ENCODE measurements at places on chromosomes 5 and 9.

DNA sequence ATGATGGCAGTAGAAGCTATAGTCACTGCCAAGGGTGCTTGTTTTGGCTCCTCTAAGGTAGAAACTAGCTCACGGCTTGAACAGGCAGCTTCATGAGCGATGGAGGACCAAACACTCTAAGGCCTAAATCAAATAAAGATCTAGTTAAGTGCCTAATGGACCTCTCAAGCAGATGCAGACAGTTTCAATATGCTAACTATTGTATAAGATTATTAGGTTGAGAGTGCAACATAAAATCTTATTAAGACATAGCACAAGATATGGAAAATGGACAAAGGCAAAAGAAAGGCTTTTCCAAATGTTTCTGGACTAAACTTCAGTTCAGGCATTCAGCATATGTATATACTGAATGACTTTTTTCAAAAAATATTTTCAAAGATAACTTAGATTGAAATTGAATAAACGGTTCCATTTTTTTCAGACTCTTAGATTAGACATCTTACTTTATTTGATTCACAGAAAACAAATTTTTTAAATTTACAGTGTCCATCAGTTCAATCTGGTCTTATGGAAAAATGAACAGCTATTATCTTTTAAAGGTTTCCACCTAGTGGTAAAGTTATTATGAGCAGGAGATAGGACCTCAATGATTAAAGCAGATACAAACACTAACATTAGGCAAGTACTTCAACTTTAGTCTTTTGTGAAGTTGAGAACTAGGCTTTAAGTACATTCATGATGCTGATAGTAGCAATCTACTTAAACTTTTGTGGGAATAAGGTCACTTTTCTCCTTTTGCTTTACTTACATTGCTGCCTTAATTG is 1167.7 kb downstream of the MAT2B start:
- no peak for DNase-seq

- no peak for DNase-seq
These were observed 13.6 kb upstream of the AKNA start for GRCh38 chr9:114401344-114401743.

- DNase-seq = no peak
These were observed 20.6 kb downstream of the JMY start for GRCh38 chr5:79256563-79256962.

GRCh38 chr5:83281658-83282057 is 189.9 kb upstream of the VCAN start:
- peak; percentile 33 for DNase-seq

GRCh38 chr5:136682986-136683385 is 317.6 kb upstream of the TRPC7 start:
- DNase-seq = no peak

DNA sequence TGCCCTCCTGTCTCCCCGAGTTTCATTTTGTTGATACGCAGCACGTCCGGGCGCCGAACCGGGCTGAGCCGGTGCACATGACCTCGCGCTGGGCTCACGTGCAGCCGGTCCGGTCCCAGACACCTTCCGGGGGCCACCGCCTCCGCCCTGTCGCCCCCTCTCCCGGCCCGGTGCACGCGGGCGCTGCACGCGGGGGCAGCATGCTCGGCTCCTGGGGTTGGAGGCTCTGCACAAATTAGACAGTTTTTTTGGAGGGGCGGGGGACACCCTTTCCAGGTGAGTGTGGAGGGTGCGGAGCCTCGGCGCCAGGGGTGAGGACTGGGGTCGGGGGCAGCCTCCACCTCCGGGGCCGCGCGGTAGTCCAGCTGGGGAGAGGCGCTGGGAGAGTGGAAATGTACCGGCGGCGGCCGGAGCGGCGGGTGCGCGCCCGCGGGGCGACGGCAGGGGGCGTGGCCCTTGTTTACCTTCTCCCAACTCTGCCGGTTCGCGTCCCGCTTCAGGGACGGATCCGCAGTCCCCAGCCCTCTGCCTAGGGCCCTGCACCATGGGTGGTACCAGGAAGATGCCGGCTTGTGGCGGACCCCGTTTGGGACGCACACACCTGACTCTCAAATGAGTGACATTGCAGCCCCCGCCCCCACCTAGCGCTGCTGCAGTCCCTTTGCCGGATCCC is 1.1 kb downstream of the JADE2 start:
- peak; percentile 70 for DNase-seq

GRCh38 chr9:120892748-120893610 is 16.0 kb upstream of the PHF19 start:
- DNase-seq = peak; percentile 23

GRCh38 chr9:114364134-114365041 is 23.4 kb downstream of the AKNA start:
- peak; percentile 19 for DNase-seq

GRCh38 chr5:142727735-142728047 is 41.8 kb upstream of the FGF1 start:
- no peak for DNase-seq

DNA sequence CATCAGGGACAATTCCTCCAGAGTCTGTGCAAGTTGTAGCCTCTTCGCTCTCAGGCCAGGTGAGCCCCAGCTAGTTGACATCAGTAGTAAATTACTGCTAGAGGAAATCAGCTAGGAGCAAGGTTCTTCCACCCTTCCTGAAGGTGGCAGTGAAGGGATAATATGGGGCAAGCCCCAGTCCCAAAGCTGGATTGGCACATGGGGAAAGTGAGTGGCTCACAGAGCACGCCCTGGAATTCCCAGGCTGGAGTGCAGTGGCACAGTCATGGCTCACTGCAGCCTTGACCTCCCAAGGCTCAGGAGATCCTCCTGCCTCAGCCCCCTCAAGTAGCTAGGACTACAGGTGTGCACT is 82.1 kb downstream of the CYFIP2 start:
- DNase-seq = no peak

DNA sequence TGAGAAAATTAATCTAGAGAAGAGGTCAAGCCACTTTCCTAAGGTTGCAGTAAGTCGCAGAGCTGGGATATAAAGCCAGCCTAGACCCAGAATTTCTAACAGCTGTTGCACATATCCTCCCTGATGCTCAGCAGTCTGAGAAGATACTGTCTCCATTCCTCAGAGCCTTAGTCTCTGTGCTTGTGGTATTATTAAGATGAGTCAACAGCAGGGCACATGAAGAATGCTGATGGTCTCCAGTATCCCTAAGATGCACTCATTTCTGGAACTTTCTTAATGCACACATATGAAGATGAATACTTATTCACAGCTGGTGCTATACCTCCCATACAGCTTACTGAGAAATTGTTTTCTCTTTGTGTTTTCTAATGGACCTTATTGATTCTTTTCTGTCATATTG is 32.5 kb downstream of the SGCD start:
- no peak for DNase-seq

GRCh38 chr5:137741718-137742117 is 5.8 kb upstream of the KLHL3 start:
- DNase-seq = no peak

DNA sequence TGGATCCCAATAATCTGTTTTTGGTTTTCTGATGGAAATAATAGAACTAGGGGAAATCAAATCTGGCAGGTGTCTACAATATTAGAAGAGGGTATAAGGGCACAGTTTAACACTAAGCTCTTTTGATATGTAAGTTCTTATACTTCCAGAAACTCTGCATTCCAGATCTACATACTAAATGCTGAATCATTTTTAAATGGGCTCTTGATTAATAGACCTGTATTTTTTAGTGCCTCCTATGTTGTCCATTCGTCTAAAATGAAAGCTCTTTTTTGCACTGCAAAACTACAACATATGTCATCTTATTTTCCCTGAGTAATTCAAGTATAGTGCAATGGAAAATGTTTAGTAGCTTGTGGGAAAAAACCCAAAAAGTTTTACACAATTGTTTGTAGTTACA is 44.2 kb downstream of the NR6A1 start:
- DNase-seq = no peak

DNA sequence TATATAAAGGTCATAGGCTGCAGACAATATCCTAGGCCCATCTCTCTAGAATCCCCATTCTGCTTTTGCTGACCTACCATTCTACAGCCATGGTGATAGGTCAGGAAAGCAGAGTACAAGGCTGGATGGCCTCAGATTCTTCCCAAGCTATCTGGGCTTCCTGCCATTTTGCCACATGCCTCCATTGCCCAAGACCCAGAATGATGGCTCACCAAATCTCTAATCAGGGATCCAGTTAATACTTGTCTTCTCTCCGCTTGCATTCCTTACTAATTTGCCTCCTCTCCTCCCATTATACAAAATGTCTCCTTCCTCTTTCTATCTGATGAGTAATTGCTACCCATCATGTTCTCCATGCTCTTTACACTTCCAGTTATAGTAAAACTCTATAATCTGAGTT is 22.7 kb upstream of the NDUFS4 start:
- no peak for DNase-seq

DNA sequence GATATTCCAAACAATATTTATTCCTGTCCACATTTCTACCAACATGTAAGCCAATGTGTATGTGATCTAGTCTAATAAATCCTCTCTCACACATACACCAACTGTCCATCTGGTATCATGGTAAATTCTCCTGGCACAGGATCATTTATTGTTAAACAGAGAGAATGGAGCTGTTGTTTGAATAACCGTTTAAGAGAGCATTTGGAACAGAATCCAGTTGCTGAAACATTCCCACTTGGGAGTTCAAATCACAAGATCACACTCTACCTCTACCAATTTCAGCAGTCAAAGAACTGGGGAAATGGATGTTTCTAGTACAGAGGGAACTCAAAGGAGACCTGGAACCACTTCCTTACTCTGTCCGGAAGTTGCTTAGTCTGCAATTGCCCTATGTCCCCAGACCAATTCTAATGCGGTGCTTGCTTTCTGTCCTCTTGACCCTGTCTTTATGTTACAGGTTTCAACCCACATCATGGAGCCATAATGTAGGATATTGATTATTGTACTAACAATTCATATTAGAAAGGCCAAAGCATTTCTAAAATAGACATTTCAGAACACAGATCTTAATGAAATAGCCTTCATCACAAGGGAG is 488.4 kb downstream of the SEMA5A start:
- DNase-seq = no peak

DNA sequence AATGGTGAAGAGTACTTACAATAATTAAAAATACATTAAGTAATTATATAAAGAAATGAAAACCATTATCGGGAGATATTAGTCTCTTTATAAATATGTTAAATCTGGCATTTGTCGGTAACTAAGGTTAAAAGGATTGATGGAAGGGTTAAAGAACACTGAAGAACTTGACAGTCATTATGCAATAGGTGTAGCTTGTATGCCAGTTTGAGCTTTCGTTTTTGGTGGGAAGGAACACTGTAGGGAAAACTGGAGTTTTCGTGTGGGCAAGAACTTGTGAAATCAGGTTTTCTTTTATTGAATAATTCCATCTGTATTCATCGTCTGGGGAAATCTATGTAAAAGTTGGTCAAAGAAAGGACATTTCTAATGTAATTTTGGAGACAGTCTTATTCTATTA is 142.3 kb downstream of the DMRTA1 start:
- DNase-seq = no peak

DNA sequence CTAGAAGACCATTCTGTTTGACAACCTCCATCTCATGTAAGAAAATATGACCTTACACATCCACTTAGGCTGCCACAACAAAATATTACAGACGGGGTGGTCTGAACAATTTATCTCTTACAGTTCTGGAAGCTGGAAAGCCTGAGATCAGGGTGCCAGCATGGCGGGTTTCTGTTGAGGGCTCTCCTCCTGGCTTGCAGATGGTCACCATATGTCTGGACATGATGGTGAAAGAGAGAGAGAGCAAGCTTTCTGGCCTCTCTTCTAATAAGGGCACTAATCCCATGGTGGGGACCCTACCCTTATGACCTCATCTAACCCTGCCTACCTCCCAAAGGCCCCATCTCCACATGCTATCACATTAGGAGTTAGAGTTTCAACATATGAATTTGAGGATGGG is 66.0 kb downstream of the AMBP start:
- DNase-seq = no peak

GRCh38 chr9:37201581-37201980 is 81.2 kb downstream of the ZCCHC7 start:
- DNase-seq = no peak

GRCh38 chr9:113617550-113617949 is 154.0 kb downstream of the RGS3 start:
- DNase-seq = no peak

DNA sequence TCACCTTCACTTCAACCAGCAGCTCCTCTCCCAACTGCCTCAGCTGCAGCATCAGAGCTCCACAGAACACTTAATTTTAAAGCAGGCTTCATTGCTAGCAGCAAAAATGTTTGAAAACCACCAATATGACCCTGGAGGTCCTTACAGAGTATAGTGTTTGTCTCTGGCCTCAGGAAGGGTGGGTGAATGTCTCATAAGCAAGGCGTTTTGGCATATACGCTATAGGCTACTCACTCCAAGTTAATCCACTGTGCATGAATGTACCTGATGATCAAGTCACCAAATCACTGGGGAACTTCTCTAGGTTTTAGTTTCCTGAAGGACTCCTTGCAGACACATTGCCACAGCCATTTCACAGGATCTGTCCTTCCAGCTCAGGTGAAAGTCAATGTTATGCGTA is 125.3 kb downstream of the GABBR2 start:
- DNase-seq = no peak

DNA sequence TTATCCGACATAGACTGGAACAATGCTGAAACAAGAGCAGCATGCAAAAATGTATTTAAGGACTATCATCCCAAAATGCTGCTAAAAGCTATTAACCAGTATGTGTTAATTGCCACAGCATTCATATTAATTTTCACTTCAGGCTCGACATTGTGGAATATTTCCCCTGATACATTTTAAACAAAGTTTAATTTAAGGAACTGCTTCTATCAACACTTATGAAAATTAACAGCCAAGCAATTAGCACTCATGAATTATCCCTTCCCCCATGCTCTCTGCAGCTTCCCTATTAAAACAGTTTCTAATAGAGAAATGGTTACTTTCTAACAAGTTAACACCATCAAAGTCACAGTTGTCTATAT is 54.8 kb downstream of the MAPKAP1 start:
- DNase-seq = no peak

DNA sequence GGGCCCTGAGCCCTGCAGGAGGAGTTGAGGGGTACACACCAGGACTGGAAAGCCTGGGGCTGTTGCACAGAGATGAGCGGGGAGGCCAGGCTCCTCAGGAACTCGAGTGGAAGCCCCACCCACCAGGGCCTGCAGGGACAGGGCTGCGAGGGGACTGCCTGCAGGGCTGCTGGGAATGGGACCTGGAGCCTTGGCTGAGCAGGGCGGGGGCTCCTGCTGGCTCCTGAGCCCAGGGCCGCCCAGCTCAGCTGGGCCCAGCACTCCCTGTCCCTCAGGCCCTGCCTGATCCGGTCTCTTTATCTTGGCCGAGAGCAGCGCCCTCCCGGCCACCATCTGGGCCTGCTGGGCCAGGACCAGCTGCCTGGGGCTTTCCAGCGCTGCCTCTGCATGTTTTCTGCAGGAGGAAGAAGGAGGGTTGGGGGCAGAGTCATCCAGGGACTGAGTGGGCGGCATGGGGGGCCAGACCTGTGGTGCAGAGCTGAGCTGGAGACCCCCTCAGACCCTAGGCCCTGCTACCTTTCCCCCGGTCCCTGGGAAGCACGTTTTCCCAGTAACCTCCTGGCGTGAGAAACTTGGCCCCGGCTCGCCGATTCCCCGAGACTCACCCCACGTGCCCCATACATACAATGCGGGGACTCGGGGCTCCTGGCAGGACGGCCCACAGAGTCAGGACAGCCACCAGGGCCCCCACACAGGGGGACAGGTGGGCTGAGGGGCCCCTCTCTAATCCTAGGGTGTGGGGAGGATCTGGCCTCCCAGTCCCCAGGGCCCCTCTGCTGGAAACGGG is 9.4 kb downstream of the LCN12 start:
- DNase-seq = no peak

Measured in T1000 (cell line).